CD4-positive, alpha-beta T cell treated with Interleukin-6 for 4 hours (primary cell): ENCODE measurements at places on chromosomes 3 and 15.
A peak's percentile ranks its signal among the peaks of the same experiment; 100 is the strongest.

DNA sequence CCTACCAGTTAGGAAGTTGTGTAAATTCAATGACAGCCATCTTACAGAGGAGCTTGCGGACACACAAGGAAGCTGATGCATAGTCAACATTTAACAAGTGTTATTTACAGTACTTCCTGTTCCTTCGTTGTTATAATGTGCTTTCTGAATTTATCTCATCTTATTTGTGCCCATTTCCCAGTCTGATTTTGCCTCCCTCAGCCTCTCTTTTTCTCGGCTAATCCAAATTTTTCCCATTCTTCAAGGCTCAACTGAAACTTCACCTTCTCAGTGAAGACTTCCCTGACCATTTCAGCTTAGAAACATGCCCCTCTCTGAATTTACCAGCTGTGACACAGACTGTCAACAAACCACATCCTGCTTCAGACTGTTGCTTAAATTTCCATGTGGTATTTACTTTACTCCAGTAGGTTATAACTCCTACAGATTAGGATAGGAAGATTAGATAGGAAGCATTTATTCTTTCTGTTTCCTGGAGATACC, 55.7 kb upstream of the CP start:
- no peak for DNase-seq

GRCh38 chr3:111848283-111848682, 10.8 kb upstream of the PHLDB2 start:
- no peak for DNase-seq

DNA sequence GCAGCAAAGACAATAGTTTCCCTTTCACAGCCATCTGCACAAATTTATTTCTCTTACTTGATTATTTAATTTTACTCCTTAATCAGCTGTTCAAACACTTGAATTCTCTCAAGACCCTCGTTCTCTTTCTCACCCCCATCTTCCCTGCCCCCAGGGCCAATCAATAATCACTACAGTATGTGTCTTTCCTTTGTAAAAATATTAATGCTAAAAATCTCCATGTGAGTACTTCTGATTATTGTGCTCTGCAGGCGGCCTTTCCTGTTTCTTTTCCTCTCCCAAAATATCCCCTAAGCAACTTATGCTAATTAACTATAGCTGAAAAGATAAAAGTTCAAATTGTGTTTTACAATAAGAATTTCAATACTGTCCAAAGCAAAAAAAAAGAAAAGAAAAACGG, 617.0 kb upstream of the CBLB start:
- no peak for DNase-seq

GRCh38 chr15:64883997-64884511, 27.6 kb upstream of the ANKDD1A start:
- DNase-seq, result peak; percentile 87

- DNase-seq, result no peak
Observed at GRCh38 chr15:61752001-61752400, 308.2 kb downstream of the VPS13C start.

- peak; percentile 72 for DNase-seq
Observed at GRCh38 chr3:72665701-72666446, 182.4 kb downstream of the SHQ1 start.
